ENCODE measurements at places on chromosomes 6 and 20.
A peak's percentile ranks its signal among the peaks of the same experiment; 100 is the strongest.

DNA sequence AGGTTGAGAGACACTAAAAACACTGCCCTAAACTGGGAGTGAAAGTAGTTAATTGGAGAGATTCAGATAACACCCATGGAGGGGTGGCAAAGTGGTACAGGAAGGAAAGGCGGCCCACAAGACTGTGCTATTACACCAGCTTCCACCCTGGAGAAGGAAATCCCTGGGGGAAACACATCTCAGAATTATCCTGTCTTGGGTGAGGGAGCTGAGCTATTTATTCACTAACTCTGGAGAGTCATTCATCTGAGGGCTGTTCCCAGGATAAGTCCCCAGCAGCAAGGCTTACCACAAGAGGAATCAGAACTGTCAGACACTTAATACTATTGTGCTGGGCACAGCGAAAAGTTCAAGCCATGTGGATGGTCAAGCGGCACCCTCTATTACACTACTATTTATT is 9.9 kb downstream of the TBCC start:
- DNase-seq: no peak

DNA sequence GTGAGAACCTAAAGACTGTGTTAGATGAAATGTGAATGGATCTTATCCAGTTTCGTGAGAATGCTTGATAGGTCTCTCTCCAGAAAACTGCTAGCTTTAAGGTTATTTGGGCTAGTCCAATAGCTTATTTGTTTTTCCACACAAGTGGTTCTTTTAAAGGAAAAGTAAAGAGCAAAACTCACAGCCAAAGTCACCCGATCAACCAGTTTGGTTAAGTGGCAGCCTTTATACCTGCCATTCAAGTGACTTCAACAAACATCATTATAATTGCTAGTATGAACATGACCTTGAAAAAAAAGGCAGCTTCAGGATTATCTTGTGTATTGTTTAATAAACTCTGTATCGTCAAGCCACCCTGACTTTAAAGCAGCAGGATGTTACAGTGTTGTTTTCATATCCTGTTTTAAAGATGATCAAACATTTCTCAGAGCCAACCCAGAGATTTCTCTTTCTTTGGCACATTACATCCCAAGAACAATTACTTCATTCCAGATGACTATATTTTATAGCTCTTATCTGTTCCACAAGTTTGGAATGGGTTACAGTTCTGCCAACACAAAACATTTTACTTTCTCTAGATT is 253.4 kb downstream of the EPHA7 start:
- DNase-seq: no peak

- no peak for DNase-seq
Observed at GRCh38 chr20:15188415-15188814, 851.0 kb upstream of the FLRT3 start.

DNA sequence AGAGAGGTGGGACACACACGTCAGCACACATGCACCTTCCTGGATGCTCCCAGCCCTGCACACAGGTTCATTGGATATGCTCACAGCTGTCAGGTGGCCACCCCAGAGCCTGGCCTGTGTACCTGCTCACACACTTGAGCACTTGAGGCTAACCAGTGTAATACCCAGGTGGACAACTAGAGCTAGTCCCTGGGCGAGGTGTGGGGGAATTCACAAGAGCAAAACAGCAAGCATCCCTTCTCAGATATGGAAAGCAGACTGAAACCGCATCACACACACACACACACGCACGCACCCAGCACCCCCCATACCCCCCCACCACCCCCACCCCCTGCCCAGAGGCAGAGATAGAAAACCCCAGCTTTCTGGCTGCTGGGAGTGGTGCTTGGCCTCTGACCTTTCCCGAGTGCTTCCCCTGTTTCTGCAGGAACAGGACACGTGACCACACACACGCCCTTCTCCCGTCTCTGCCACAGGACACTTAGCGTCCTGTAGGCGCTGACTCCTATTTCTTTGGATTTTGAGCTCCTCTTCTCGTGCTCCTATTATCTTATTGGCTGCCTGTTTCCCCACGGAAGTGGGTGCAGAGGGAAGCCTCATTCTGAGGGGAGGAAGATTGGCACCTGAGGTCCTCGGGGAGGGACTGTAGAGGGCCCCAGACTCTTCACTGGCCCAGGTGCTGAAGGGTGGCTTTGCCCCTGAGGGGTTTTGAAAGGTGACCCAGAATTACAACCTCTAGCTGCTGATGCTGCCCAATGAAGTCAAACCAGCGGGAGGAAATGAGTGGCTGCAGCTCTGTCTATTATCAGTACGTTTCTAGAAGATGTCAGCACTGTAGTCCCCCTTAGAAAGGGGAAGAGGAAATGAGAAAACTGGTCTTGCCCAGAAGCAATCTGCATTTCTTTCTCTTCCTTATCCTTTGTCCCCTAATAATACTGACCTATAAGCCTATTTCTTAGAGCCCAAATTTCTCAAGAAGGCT is 65.8 kb downstream of the SYTL3 start:
- DNase-seq: no peak

- no peak for DNase-seq
Observed at GRCh38 chr6:13504611-13505344, 17.4 kb upstream of the GFOD1 start.

- no peak for DNase-seq
Observed at GRCh38 chr6:41656002-41656691, 17.9 kb downstream of the MDFI start.

DNA sequence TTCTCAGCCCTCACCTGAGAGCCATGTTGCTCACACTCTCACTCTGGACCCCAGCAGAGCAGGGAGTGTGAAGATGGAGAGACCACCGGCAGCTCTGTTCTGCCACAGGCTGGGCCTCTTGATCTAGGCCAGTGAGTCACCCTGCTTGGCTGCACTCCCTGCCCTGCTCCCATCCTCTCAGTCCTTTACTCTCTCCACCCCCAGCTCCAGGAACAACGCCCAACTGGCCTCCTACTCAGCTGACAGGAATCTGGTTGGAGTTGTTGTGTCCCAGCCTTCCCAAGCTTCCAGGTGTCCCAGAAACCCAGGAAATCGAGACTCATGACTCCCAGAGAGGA is at the start of gene PSORS1C1:
Gene PSORS1C1 (plus strand): TSS at position 260 of the 338 bp plus-strand sequence. CDS start 14,833 bp downstream, outside the sequence.
- no peak for DNase-seq

GRCh38 chr20:5030348-5031205 is 29.3 kb upstream of the SLC23A2 start:
- DNase-seq: no peak

DNA sequence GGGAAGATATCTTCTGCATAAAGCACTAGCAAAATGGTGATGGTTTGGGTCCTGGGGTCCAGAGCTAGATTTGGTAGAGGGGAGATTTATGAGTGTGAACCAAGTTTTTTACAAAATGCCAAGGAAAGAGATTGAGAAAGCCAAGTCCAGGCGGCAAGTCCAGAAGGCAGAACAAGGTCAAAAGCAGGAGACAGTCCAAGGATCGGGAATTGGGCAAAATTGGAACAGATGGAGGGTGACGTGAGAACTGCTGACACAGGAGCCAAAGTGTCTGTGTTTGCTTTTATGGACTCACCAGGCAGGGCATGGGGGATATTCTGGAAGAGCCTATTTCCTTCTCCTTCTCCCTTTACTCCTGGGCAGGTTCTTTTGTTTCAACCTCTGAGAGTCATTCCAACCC is 4.1 kb downstream of the NHLRC1 start:
- DNase-seq: no peak

- DNase-seq: no peak
Observed at GRCh38 chr6:156622185-156622584, 155.0 kb upstream of the ARID1B start.

- DNase-seq: no peak
Observed at GRCh38 chr6:84445068-84445467, 217.6 kb upstream of the CEP162 start.

GRCh38 chr6:132153221-132153898 is 202.2 kb upstream of the CCN2 start:
- no peak for DNase-seq

DNA sequence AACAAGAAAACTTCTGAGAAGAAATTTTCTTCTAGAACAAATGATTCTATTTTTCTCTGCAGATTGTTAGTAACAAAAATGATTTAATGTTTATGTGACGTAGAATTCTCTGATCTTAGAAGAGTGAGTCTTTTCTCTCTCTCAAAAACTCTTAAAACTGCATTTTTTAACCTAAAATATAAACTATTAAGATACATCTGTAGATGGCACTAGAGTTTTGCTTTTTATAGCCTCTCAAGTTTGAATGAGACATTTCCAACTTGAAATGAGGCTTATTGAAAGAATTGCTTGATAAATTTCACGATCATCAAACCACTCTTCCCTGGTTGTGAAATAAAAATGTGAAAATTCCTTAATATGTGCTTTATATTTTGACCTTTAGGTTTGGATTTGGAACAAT is 53.8 kb downstream of the PHF3 start:
- DNase-seq: no peak

DNA sequence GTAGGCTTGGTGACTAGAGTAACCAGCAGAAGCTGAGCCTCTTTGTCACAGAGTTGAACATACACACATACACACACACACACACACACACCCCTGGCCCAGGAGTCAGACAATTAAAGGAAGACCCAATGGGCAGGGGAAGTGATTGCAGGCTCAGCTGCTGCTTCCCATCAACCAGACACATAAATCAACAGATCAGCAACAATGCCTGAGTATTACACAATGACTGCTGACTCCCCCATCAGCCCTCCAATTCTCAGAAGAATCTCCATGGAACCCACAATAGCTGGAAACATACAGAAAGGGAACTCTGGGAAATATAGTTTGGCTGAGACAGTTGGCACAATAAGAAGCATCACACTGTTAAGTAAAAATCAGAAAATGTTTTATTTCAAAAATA is 270.4 kb upstream of the PLCB4 start:
- no peak for DNase-seq

DNA sequence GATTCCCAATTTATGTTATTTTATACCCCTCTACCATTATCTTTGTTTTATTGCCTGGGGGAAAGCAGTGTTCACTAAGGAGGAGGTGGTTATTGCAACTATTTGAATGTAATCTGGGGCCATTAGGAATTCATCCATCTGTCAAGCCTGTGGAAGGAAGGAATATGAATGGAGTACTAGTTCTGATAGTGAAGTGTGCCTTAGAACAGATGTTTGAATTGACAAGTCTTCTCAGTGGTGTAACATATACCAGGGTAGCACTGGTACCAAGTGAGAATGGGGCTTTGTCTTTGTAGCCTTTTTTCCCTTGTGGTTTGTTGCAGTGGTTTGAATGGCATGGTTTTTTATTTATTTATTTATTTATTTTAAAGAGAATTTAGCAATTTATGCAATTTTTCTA is 27.9 kb upstream of the HDAC2 start:
- DNase-seq: no peak

DNA sequence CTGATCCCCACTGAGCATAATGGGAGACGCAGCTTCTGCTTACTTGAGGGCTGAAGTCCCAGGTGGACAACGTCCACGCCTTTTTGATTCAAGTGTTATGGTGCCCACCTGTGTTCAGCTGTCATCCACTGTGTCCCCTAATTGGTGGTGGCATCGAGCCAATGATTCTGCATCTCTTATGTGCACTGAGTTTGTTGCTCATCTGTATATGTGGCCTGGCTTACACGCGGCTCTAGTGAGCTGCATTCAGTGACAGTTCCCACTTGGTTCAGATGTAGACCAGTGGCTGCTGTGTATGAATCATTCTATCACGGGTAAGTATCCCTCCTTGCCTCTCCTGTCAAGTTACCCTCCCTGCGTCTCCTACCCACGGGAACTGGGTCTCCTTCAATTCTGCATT is 131.2 kb upstream of the CLDN20 start:
- no peak for DNase-seq

GRCh38 chr6:123214433-123214832 is 218.4 kb downstream of the CLVS2 start:
- DNase-seq: no peak

DNA sequence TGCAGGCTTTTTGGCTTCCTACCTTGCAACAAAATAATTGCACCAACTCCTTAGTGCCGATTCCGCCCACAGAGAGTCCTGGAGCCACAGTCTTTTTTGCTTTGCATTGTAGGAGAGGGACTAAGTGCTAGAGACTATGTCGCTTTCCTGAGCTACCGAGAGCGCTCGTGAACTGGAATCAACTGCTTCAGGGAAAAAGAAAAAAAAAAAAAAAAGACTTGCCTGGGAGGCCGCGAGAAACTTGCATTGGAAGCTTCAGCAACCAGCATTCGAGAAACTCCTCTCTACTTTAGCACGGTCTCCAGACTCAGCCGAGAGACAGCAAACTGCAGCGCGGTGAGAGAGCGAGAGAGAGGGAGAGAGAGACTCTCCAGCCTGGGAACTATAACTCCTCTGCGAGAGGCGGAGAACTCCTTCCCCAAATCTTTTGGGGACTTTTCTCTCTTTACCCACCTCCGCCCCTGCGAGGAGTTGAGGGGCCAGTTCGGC is 420 bp downstream of the SOX4 start:
- DNase-seq: peak; percentile 20

- DNase-seq: peak; percentile 89
Observed at GRCh38 chr6:45377554-45378333, at the start of gene SUPT3H. Gene SUPT3H, minus strand, starts transcription at chr6:45377934.

DNA sequence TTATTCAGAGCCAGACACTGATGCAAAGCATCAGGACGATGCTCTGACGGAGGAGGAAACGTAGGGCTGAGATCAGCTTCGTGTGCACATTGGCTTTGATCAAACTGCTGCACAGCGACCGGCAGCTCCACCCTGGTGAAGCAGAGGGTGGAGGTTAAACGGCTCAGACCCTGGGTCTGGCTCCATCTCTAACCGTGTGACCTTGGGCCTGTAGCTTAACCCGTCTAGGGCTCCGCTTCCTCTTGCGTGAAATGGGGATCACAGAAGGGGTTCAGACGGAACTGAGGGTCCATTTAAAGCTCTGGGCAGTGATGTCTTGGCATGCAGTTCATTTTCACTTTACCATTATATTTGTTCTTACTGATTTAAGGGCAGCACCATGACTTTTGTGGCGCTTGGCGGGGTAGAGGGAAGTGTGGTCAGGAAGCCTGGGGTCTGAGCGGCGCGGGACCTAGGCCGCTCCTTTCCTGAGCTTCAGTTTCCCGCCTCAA is 644 bp downstream of the RBL1 start:
- peak; percentile 50 for DNase-seq

GRCh38 chr6:23620911-23621401 is 505.1 kb upstream of the NRSN1 start:
- no peak for DNase-seq

- no peak for DNase-seq
Observed at GRCh38 chr20:46364670-46365486, 41.5 kb downstream of the ELMO2 start.

DNA sequence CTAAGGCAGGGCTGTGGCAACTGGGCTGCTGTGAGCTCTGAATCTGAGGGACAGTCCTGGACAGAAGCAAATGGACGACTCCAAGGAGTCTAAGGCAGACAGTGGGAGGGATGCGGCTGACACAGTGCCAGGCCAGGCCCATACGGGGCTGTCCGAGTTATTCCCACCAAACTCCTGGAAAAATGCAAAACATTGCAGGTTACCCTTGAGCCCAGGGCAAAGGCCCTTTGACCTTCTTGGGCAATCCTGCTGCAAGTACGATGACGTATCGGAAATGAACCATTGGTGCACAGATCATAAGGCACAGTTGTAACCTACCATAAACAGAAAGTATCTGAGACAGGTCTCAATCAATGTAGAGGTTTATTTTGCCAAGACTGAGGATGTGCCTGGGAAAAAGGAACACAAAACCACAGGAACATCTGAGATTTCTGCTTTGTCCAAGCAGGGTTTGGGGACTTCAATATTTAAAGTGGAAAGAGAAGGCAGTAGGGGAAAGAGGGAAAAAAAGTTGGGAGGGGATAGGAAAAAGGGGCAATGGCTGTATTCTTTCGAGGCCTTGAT is 118.9 kb downstream of the DACT2 start:
- no peak for DNase-seq

- DNase-seq: no peak
Observed at GRCh38 chr6:3825851-3826581, 23.2 kb upstream of the FAM50B start.

- no peak for DNase-seq
Observed at GRCh38 chr6:130994319-130995097, 68.5 kb downstream of the EPB41L2 start.

All from activated T-helper 2 cell treated with anti-CD3 and anti-CD28 coated beads, Interferon-gamma antibody, Interleukin-2, Interleukin-4, amounts not matched to agents 10 μg/mL and 5 μg/mL and 100 μg/mL, durations not matched to agents 14 hours and 24 hours and 36 hours (primary cell).